ENCODE measurements at places on chromosomes 1 and 21.

- no peak for DNase-seq
These were observed 5.3 kb upstream of the MAP3K7CL start for GRCh38 chr21:29125191-29125590.

DNA sequence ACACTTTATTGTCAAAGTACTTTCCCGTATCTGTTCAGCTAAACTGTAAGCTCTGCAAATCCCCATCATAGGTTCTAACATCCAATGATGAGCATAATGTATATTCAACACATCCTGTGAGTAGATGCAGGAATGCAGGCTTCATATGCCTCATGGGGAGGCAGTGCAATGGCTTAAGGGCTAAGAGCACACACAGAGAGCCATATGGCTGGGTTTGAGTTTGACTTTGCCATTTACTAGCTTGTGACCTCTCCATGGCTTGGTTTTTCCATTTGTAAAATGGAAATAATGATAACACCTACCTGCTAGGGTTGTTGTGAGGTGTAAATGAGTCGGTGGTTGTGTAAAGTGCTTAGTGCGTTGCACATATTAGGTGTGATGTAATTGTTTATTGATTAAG, 13.4 kb downstream of the RCSD1 start:
- DNase-seq, result no peak

- no peak for DNase-seq
These were observed 95.1 kb upstream of the OLIG2 start for GRCh38 chr21:32930673-32931072.

DNA sequence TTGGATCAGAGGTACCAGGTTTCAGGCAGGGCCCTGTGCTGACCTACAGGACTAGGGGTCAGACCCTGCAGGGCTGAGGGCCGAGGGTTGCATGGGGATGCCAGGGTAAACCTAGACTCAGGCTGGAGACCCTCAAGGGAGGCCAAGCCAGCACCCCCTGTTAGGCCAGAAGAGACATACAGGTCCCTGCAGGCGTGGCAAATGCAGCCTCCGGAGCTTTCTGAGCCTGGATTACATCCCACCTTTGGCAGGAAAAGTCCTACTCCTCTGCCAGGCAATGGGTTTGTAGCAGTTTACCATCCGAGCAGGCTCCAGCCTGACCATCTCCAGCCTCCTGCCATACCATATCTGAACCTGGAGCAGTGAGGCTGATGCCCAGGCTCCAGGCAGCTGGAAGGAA, 425.3 kb downstream of the NPHP4 start:
- no peak for DNase-seq

- DNase-seq, result no peak
These were observed 34.0 kb downstream of the SLC45A1 start for GRCh38 chr1:8351693-8352470.

- no peak for DNase-seq
These were observed 179.1 kb downstream of the PSMG1 start for GRCh38 chr21:39003982-39004633.

DNA sequence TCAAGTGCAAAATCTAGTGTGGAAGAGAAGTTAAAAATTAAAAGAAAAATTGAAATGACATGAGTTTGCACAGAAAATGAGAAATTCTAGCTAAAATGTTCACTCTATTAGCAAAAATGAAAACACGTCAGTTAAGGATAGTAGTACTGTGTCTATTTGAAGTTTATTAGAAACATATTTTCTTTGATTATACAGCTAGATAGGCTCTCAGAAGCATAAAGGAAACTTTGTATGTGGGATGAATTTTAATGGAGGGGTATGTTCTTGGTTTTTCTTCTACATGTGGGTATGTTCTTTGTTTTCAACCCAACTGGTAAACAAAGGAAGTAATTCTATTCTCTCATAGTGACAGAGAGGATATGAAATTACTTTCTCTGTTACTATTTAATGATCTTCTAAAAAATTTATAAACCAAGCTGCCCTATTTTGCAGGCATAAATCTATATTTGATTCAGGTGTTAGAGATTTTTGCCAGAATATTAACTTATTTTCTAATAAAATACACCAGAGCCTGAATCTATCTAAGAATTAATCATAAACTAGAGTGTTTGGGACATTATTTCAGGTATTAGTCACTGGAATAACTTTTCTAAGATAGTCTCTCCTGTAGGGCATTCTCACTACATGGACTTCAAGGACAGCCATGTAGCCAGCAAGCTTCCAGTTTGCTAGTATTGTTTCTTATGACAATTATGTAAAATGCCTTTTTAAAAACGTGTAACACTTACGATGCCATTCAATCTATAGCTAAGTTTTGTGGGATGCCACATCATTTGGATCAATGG, 15.8 kb downstream of the GPSM2 start:
- no peak for DNase-seq

DNA sequence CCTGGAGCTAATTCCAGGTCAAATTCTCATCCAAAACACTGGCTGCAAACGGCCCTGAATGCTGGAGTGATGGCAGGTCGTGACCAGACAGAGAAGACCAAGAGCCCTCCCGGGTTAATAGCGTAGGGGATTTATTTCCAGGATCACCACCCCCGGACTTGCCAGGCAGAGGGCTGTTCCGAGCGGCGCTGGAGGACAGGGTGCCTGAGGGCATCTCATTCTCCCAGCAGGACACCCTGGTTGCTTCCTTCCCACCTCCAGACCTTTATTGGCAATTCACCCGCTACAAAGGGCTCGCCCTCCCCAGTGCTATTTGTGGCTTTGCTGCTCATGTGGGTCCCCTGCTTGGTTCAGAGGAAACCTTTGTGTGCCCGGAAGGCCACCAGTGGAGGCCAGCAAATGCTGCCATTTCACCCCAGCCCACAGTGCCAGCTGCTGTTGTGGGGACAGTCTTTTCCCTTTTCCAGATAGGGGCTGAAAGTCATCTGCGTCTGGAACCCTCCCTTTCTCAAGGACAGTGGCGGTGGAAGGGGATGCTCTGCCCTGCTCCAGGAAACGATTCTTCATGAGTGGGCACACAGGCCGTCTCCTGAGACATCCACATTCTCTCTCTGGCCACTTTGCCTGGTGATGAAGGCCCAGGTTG, 19.0 kb upstream of the C1orf174 start:
- no peak for DNase-seq

DNA sequence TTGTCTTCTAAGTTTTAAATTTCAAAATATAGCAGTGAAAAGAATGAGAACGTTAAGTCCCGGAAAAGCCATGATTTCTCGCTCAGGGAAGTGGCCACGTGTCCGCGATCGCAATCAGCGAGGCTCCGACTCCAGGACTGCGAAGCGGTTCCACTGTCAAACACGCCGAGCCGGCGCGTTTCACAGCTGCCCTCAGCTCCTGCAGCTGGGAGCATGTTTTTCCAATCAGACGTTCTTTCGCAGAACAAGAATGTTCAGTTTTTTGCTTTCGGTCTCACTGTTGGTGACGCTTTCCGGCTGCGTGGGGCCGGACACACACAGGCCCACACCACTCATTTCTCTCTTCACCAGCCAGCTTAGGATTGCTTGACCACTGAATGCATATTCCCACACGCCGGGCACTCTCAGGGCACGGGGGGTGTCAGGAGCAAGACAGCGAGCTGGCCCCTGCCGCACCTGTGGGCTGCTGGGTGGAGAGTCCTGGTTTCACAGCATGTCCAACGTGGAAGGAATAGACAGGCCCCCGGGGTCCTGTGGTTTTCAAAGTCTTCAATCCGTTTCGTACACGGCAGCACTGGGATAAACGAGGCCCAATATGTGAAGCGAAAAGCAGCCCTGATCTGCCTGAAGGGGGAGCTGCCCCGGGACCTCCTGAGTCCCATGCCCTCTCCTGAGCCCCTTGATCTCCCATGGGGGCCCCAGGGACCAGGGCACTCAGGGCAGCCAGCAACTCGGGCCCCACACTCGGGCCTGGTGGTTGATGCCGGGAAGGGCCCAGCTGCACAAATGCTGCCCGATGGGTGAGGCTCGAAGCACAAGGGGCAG, 47.3 kb upstream of the COL18A1 start:
- DNase-seq, result no peak

- DNase-seq, result no peak
These were observed 53.2 kb upstream of the MRPS6 start for GRCh38 chr21:34020005-34020847.

DNA sequence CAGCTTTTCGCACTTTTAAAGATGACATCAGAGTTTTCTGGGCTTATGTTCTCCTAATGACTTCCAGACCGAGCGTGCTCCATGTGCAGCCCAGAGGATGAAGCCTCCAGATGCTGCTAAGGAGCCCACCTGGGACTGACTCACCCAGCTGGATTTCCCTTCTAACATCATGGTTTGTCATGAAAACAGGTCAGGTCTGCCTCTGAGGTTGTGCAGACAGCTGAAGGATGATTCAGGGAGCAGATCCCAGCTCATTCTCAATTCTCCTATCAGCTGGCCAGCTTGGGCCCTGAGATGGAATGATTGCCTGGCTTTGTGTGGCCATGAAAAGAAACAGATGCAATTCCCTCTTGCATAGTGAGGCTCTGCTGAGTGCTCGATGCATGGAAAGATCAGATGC, 123.9 kb upstream of the DUSP10 start:
- no peak for DNase-seq

All from nucleus accumbens (tissue), 56 donors.